ENCODE measurements at places on chromosomes 1 and 21. TPM values are rescaled to one million over a fixed set of nuclear protein-coding genes. Genes with fewer than 3 reads are reported as not detected.
A peak's percentile ranks its signal among the peaks of the same experiment; 100 is the strongest.

Gene PLEKHG5
- total RNA-seq = 14.6 TPM

Gene ATAD3B
- 102 TPM for total RNA-seq

- peak; percentile 33 for DNase-seq
These were observed 629 bp downstream of the PGD start for GRCh38 chr1:10399444-10399941.

GRCh38 chr1:156176610-156177210 is 17.2 kb upstream of the SLC25A44 start:
- no peak for DNase-seq

DNA sequence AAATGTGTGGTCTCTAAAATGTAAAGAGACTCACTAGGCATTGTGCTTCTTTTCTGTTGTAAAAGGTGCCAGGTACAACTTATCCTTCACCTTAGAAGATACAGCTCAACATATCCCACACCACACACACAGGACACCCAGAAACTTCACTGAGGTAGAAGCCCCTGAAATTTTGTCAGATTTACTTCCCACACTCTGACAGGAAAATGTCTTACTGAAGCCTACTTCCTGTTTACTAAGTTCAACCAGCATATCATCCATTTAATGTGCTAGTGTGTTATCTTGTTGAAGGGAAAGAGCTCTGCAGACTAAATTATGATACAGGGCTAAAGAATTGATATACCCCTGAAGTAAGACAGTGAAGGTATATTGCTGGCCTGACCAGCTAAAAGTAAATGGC is 39.9 kb upstream of the INSL5 start:
- no peak for DNase-seq

GRCh38 chr1:40041466-40041838 is 923 bp downstream of the CAP1 start:
- no peak for DNase-seq

DNA sequence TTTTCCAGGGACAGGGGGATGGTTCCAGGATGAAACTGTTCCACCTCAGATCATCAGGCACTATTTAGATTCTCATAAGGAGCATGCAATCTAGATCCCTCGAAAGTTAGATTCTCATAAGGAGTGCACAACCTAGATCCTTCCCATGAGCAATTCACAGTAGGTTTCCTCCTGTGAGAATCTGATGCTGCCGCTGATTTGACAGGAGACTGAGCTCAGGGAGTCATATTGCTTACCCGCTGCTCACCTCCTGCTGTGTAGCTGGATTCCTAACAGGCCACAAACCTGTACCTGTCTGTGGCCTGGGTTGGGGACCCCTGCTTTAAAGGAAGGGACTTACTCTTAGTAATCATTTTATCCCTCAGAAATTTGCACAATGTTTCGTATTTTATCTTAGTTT is 9.3 kb downstream of the CTH start:
- no peak for DNase-seq

GRCh38 chr1:229108598-229109201 is 162.2 kb upstream of the RAB4A start:
- peak; percentile 84 for DNase-seq

DNA sequence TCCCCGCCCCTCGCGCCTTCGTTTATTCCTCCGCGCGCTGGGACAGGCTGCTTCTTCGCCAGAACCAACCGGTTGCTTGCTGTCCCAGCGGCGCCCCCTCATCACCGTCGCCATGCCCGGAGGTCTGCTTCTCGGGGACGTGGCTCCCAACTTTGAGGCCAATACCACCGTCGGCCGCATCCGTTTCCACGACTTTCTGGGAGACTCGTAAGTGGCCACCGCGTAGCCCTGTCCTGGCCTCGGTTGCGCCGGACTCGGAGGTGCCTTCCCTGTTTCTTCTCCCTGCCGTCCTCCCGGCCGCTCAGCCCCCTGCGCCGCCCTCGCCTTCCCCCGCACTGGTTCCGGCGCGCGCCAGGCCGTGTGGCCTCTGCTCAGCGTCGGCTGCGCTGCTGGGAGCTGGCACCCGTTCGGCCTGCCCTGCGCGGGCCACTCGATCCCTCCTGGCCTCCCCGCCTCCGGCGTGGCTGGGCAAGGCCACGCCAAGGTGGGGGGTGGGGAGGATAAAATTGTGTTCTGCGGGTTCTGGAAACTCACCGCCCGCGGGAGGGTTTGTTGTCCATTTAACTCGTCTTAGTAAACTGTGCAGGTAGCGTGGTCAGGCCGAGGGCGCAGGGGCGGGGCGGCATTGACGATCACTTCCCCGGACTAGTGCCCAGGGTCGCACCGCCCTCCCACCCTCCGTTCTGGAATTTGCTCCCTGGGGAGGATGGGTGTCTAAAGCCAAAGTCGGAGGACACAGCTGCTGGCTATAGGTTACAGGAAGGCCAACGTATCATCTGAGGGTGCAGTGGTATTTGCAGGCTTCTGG is at the start of gene PRDX6:
TSS of gene PRDX6 (plus strand) at position 50 of the 808 bp plus-strand sequence. CDS start at position 113, 63 bp downstream.
- DNase-seq = peak; percentile 76
